CD4-positive, CD25-positive, alpha-beta regulatory T cell (primary cell): ENCODE measurements at places on chromosomes 4 and X. TPM values are rescaled to one million over a fixed set of nuclear protein-coding genes. Genes with fewer than 3 reads are reported as not detected.

NXF3 gene
- polyA plus RNA-seq, result not detected

INTU gene
- polyA plus RNA-seq, result not detected

GABRQ gene
- not detected for polyA plus RNA-seq

GDPD2 gene
- not detected for polyA plus RNA-seq

CFAP47 gene
- not detected for polyA plus RNA-seq

TLR2 gene
- not detected for polyA plus RNA-seq

SLC6A14 gene
- polyA plus RNA-seq, result not detected

GABRG1 gene
- polyA plus RNA-seq, result not detected

TDO2 gene
- polyA plus RNA-seq, result not detected

VCX3A gene
- polyA plus RNA-seq, result not detected

KIAA1210 gene
- polyA plus RNA-seq, result not detected

TMPRSS11F gene
- polyA plus RNA-seq, result not detected

BDH2 gene
- 34.9 TPM for polyA plus RNA-seq

LAGE3 gene
- 47.9 TPM for polyA plus RNA-seq
